ENCODE measurements at places on chromosomes 2 and 18.

- DNase-seq = no peak
Measured at GRCh38 chr2:176463546-176463945, 194.3 kb downstream of the MTX2 start.

GRCh38 chr2:94986392-94986963 lies 39.0 kb upstream of the MAL start:
- DNase-seq = no peak

DNA sequence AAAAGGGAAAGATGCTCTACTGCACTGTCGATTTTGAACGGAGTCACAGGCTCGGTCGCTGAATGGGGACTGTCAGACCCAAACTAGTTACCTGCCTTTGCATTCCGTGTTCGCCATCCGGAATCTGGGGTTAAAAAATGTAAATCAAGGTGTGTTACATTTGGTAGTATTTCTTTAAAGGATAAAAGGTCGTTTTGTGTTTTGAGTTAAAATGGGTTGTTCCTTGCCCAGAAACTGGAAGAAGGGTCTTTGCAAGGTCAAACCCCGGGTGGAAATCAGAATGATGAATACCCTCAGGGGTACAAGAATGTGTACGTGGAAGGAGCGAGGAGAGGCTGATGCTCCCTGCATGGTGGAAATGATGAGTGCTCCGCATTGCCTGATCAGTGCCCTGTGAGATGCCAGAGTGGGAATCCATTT lies 1.0 kb downstream of the VSNL1 start:
- no peak for DNase-seq

DNA sequence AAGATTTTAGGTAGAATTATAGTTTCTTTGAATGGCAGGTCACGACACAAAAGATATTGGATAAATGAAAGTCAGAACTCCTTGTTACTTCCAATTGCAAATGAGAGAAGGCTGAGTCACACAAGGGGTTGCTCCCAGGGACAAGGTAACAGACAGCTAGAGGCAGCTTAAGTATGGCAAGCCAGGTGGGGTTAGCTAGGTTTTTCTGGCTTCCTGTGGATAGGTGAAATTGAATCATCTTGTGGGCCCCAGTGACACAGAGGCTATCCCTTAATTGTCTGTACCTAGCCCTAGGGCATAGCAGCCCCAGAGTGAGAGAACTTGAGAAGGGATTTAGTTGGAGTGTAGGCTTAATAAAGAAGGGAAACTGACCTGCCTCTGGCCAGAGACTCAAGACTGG lies 407.7 kb upstream of the SLC8A1 start:
- no peak for DNase-seq

- DNase-seq = no peak
Measured at GRCh38 chr2:170523506-170523905, 191.6 kb upstream of the SP5 start.

- no peak for DNase-seq
Measured at GRCh38 chr2:189702071-189702470, 27.6 kb downstream of the ANKAR start.

DNA sequence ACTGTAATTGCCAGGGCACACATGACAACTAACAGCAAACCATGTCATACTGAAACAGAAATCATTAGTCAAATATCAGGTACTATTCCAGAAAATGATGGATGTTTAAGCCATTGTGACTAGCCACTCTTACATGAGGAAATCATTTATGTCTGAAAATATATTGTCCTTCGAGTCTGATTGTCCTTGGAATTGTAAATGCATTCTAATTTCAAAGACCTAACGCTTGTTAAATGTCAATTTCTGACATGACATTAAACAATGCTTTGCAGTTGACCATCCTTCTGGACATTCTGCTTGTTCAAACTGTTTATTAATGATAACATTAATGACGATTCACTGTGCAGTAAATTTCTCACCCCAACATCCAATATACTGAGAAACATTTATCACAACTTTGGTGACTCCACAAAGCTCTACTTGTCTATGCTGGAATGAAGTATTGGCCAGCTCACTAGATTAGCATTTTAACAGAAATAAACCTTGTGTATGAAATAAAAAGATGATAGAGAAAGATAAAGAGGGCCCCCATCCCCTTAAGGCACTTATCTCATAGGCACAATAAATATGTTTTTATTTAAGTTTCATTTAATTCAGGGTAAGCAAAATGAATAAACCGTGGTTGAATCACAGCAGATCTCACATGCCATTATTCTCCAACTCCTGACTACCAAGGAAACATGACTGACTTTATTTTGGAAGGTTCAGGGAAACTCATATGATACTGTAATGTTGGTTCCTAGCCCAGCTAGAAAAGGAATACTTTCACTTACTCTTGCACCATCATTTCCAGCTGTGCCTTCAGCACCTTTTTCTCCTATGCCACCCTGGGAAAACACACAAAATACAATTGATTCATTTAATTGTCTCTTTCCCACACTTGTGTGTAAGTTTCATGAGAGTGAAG lies 82.3 kb downstream of the COL3A1 start:
- no peak for DNase-seq

- no peak for DNase-seq
Measured at GRCh38 chr2:19046986-19047780, 311.2 kb downstream of the OSR1 start.

DNA sequence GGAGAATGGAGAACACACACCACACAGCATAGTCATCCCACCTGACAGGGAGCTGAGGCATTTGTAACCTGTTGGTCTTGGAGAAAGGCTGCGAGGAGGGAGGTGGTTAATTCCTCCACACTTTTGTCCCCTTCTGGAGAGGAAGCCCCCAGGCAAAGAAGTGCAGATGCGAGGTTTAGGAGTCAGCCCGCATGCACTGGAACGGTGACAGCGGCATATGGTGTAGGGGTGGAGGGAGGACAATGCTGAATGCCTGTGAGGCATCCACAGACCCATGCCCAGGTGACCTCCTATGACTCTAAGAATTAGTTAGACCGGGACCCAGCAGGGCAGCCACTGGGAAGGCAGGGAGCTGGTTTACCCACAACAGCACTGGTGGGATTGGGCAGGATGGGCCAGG lies 12.2 kb downstream of the SPATA3 start:
- no peak for DNase-seq

GRCh38 chr18:3345452-3345851 lies 83.5 kb downstream of the MYL12B start:
- DNase-seq = no peak

DNA sequence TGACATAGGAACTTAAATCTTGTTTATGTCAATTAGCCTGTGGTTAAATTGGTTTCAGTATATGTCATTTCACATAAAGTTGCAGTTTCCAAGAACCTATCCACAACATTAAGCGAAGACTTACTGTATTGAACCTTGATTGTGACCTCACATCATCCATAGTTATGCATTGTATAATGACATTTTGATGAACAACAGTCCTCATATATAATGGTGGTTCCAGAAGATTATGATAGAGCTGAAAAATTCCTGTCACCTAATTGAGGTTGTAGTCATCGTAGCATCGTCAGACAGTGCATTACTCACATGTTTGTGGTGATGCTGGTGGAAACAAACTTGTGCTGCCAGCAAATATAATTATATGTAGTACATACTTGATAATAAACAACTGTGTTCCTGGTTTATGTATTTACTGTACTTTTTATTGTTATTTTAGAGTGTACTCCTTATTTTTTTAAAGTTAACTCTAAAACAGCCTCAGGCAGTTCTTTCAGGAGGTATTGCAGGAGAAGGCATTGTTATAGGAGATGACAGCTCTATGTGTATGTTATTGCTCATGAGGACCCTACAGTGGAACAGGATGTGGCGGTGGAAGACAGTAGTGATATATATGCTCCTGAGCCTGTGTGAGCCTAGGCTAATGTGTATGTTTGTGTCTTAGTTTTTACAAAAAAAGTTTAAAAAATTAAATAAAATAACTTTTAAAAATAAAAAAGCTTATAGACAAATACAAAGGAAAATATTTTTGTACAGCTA lies 56.6 kb downstream of the UBE2E3 start:
- no peak for DNase-seq

DNA sequence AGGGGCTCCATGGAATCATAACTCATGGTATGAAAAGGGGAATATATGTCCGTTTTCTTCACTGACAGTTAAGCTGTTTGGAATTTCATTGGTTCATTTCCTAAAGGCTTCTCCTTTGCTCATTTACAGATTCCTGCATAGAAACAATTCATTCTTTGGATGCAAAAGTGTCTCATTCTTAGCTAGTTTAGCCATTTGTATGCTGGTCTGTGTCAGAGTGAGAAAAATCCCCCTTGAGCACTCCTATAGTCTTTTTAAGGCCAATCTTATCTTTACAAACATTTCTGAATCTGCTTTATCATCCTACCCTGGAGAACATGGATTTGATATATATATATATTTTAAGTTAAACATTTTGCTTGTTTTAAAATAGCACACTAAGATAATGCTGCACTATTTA lies 1260.9 kb upstream of the NRXN1 start:
- DNase-seq = no peak

DNA sequence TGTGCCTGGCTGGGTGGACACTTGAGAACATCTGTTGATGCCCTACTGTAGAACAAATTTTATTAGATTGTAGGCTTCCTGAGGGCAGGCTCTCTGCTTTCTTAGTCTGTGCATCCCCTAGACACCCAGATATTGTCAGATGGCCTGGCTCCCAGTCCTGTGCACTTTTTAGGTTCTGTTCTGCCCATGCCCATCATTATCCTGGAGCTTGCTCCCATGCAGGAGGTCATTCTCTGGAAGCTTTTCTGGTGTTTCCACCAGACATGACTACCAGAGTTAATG lies 213.3 kb downstream of the MYCN start:
- DNase-seq = no peak

GRCh38 chr2:73489053-73489452 lies 103.4 kb downstream of the ALMS1 start:
- no peak for DNase-seq
